ENCODE measurements at places on chromosomes 6 and 20.

- DNase-seq: peak; percentile 95
These were observed 107.7 kb downstream of the CD109 start for GRCh38 chr6:73803562-73804241.

GRCh38 chr6:90028995-90029635 is 134.8 kb downstream of the GJA10 start:
- no peak for DNase-seq

- DNase-seq: no peak
These were observed 119.2 kb upstream of the LAMA2 start for GRCh38 chr6:128763599-128764300.

DNA sequence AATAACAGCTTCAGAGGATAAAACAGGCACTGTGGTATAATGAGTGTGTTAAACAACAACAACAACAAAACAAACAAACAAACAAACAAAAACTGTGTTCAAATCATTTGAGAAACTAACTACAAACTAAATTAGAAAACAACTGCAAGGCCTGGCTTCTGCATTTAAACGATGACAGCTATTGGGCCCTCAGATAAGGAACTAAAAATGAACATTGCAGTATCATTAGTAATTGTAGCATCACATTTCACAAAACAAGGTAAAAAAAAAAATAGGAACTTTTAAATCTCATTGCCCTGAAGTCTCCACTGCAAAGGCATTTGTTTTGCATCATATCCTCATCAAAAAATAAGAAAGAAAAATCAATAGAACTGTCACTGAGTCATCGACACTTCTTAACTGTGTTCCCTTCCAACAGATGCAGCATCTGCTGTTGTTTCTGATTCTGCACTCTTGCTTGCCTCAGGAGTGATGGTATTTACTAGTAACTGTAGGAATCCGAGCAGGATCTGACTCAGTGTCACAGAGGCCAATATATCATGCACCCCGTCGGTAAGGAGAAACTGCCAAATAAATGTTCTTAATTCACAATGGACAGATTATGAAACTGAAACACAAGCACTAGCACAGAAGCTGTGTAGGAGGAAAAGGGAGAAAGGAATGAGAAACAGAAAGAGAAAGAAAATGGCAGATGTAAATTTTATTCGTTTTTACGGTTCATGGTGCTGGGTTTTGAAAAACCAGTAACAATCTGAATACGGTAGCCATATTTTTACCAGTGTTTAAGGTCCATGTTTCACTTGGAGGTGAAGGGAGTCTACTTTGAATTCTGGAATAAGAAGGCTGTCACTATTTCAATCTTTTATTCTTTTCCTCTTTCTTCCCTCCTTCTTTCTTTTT is 365.7 kb upstream of the EPHA7 start:
- no peak for DNase-seq

- DNase-seq: no peak
These were observed 28.1 kb upstream of the HLA-C start for GRCh38 chr6:31299947-31300346.

GRCh38 chr6:32079566-32080290 is 29.4 kb downstream of the TNXB start:
- peak; percentile 17 for DNase-seq

DNA sequence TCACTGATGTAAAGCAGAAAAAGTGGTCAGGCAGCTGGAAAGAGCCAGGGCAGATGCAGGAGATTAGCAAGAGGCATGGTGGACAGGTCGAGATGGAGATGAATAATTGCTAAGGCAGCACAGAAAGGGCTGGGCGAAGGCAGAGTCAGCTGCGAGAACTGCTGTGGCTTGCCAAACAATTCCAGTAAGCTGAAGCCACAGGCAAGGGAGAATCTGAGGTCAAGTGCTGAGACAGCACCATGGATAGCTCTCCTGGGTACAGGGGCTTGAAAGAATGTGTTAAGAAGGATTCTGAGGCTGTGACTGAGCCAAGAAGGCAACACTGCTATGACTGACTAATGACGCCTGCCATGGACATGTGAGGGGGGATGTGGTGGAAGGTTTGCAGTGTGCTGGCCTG is 220.8 kb upstream of the FOXA2 start:
- DNase-seq: peak; percentile 92

DNA sequence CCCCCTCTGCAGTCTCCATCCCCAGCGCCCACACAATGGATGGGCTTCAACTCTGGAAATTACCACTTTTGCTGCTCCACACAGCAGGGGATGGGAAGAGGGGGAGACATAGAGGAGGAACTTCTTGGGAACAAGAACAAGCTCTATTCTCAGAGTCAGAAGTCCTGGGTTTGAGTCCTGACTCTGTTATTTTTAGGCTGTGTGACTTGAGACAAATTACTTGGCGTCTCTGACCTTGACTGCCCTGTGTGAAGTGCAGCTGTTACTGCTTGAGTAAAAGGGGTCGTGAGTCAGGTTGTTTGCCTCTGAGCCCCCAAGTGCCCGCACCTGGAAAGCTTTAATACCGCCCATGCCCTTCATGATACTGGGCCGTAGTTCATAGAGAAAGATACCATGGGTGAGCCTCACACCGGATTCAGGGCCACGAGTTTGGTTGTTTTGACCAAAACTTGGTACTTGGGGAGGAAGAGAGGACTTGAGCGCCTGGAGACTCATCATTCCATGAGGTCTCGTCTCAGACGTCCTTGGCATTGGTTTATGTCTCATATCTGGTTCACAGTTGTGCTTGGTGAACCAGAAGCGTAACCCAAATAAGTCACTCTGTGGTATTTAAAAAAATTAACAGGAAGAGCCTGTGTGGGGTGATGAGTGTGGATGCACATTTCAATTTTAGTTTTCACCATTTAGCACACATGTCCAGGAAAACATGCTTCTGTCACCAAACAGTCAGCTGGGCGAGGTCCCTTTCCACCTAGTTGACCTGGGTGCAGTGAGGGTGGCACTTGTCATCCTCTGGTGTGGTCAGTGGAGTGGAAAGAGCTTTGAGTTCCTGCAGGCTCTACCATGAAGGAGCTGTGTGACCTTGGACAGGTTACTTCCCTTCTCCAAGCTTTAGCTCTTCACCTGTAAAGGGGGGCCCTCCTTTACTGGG is 75.6 kb downstream of the CDC5L start:
- DNase-seq: no peak

DNA sequence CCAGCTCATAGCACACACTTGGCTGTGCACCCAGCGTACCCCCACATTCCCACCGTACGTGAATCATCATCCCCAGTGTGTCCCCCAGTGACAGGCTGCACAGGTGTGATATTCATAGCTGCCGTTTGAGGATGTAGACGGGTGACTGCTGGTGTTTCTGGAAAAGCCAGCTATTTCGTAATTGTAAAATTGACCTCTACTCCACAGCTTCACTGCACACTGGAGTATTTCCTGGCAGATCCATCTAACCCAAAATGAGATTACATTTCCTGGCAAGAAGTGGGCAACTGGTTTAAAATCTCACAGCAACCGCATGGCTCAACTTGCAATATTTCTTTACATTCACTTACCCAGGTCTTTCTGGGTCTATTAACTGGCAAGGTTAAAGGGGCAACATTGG is 30.3 kb downstream of the CD83 start:
- DNase-seq: no peak

GRCh38 chr6:12995419-12995818 is 278.9 kb downstream of the PHACTR1 start:
- DNase-seq: no peak

- no peak for DNase-seq
These were observed 51.9 kb downstream of the GRM4 start for GRCh38 chr6:34093854-34094430.

Data from EH (cell line).